ENCODE measurements at places on chromosomes 2 and 18.

DNA sequence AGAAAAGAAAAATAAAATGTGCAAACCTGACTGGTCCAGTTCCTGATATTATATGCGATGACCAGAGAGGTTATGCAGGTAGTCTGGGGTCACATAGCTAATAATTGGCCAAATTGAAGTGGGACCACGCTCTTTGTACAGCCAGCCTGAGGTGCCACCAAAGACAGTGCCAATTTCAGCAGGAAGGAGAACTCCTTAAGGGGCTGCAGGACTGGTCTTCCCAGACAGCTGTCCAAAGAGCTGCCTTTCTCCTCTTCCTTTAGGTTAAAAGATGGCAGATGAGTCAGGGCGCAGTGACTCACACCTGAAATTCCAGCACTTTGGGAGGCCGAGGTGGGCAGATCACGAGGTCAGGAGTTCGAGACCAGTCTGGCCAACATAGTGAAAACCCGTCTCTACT is 95.5 kb downstream of the ACKR3 start:
- no peak for DNase-seq

- no peak for DNase-seq
Measured at GRCh38 chr2:210072493-210072892, 70.1 kb downstream of the RPE start.

GRCh38 chr2:44880125-44880483 is 61.4 kb upstream of the SIX3 start:
- DNase-seq, result no peak

DNA sequence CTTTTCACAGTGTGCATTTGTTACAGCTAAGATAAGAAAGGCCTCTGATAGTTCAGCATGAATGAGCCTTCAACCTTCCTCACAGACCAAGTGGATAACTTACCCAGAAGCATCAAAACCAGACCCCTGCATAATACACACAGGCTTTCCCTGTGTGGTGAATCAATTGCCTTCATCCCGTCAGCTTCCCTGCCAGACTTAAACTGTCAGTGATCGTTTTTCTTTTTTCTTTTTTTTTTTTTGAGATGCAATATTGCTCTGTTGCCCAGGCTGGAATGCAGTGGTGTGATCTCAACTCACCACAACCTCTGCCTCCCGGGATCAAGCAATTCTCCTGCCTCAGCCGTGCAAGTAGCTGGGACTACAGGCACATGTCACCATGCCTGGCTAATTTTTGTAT is 20.5 kb upstream of the SLC35F5 start:
- DNase-seq, result no peak

DNA sequence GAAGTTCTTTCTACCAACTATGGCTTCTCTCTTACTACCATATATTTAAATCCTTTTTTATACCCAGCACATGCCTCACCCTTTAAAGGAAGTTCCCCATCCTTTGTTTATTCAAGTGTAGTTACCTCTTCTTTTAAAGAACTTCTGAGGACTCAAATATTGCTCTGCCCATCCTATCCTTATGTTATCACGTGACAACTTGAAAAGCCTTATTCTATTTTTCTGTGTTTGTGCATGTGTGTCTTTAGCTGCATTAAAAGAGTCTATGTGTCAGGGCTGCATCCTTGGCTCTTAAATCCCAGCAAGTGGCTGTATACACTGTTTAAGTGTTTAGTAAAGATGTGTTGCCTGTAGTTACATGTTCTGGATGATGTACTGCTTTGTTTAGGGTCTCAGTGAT is 22.5 kb downstream of the FSHR start:
- DNase-seq, result no peak
